ENCODE measurements at places on chromosomes 16 and 17. TPM values are rescaled to one million over a fixed set of nuclear protein-coding genes. Genes with fewer than 3 reads are reported as not detected.

- no peak for DNase-seq
These were observed 36.5 kb upstream of the SBK1 start for GRCh38 chr16:28255838-28256237.

Gene CCL4L2
- 3.0 TPM for total RNA-seq

- DNase-seq, result no peak
These were observed 18.1 kb downstream of the KATNIP start for GRCh38 chr16:27568077-27568476.

Gene TBC1D3H
- not detected for total RNA-seq

DNA sequence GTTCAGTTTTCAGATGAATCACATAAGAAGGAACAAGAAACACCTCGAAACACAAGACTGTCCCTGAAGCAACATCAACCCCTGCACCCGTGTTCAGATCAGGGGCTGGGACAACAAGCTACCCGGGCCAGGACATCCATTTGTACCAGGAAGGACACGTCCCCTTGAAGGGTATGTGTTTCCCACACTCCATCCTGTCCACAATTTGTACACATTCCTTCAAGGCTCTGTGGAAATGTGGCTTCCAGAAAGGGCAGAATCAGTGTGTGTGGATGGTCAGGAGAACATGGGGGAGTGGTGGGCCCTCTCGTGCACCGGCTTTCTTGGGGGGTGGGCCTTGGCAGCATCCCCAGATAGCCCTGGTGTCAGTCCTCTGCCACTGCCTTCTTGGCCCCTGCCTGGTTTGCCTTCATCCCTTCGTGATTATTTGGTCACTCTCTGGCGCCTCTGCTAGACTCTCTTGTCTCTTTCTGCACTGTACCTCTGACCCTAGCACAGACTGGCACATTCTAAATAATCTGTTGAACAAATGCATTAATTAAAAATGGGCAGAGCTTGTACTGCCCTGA is 10.3 kb downstream of the KIFC3 start:
- DNase-seq, result no peak

Gene PIRT
- 1.1 TPM for total RNA-seq

Gene NPIPB2
- total RNA-seq, result 13.0 TPM

DNA sequence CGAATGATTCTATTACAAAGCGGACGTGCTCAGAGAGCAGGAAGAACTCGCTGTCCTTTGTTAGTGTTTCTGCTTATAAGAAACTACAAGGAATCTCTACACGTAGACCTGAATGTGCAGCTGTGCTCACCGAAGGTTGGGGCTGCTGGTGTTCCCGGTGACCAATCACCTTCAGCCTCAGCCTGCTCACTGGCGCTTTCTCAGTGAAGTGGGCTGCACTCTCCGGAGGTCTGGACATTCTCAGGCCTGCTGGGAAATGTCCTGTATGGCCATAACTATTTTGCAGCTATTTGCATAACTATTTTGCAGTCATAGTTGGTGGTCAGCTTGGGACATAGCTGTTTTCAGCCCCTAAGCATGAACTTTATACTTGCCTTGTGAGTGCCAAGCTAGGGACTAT is 9.7 kb upstream of the CIAO3 start:
- no peak for DNase-seq

GRCh38 chr17:50954641-50955121 is 88.5 kb upstream of the TOB1 start:
- no peak for DNase-seq

Gene KIAA0753
- 14.1 TPM for total RNA-seq

GRCh38 chr17:73943416-73944110 is 259.9 kb upstream of the RPL38 start:
- DNase-seq, result no peak

DNA sequence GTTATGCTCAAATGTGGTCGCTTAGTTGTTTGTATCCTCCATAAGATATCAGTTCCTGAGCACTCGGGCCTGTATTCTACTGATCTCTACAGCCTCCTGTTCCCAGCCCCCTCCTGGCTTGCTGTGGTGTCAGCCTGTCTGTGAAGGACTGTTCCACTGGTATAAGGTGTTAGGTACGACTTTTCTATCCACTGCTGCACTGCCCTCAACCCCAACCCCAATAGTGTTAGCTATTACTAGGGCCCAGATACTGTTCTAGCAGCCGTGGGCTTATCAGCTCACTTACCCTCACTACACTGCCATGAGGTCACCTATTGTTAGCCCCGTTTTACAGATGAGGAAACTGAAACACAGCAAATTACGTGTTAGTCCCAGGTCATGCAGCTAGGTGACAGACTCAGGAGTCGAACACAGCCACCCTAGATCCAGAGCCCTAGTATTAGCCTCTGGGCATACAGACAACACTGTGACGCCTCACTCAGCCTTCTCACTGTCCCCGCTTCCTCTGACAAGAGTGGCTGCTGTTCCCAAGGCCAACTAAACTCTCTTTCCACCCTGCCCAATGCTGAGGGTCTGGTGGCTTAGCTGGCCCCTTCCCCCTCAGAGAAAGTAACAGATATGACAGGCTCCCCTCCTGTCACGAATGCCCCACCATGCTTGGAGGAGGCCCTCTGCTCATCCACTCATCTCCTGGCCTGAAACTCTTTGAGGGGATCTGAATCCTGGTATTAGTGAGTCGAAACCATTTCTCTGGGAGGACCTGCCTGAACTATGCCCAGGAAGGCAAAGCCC is 25.6 kb upstream of the ZNF652 start:
- DNase-seq, result no peak

Gene NXPH3
- total RNA-seq, result 0.70 TPM

DNA sequence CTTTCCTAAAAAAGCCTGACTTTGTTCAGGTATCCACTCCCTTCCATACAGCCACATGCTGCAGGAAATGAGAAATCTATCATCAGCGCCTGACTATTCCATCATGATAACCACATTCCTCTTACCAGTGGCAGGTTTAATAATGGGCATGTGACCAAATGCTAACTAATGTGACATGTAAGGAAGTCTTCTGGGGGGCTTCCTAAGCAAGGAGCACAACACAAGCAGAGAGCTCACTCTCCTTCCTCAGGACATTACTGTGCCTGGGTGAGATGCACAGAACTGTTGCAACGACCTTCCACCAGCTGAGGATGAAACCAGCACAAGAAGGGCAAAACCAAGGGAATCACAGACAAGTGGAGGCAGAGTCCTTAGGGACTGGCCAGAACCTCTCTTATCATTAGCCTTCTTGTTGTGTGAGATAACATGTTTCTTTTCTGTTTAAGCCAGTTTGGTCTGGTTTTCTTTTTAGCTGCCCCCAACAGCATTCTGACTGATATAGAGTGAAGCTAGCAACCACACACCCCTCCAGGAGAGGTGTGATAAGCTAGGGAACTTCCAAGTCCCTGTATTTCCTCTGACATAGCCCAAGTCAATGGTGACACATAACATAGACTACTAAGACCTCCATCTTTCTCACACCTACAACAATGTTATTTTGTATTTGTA is 16.9 kb downstream of the MYO1D start:
- DNase-seq, result no peak

Gene LRRC46
- 0.42 TPM for total RNA-seq

Gene GPR179
- 0.03 TPM for total RNA-seq

- DNase-seq, result no peak
These were observed 6.0 kb upstream of the BHLHA9 start for GRCh38 chr17:1264196-1264595.

Gene TBC1D3B
- total RNA-seq, result 8.9 TPM

Gene SHISA6
- total RNA-seq, result 0.53 TPM

DNA sequence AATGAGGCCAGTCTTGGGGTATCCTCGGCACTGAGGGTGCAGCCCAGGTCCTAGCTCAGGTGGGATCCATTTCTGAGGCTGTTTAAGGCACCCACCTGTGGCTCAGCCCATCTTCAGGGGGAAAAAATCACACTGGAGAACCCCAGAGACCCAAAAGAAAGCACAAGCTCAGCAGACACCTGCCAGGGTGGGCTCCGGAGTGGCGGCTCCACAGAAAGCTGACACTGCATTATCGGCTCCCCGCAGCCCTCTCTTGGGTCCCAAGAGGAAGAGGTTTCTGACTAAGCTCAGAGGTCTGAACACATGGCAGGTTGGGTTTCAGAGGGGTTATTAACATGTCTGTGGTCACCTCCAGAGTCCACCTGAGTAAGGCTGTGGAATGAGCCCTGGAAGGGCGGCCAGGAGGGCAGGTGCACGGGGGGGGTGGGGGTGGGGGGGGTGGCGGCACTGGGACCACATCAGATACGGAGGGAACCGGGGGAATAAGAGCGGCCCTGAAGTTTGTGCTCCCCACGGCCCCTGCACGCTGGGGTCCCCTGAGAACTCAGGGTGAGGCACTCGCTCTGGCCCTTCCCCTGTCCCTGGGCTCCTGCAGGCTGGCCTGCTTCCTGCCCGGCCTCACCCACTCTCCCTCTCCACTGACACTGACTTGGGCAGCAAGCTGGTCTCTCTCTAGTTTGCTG is 79.5 kb downstream of the TIMM22 start:
- no peak for DNase-seq

GRCh38 chr17:42059815-42060214 is 9.4 kb upstream of the C17orf113 start:
- no peak for DNase-seq

- no peak for DNase-seq
These were observed 3.8 kb downstream of the CIITA start for GRCh38 chr16:10880594-10881452.

DNA sequence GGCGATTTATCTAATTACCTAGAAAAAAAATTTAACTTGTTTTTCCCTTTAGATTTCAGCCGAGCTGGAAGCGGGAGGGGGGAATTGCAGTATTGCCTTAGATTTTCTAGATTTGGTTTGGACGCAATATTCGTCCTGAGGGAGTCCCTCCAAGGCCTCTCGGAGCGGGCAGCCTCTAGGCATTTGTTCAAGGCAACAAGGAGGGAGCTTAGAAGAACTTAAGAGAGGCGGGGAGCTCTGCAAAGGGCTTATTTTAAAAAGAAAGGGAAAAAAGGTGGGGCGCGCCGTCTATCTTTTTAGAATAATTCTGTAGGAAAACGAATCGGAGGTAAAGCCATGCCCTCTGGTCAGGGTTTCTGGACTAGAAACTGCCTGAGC is 407 bp upstream of the TMEM94 start:
- DNase-seq, result no peak

DNA sequence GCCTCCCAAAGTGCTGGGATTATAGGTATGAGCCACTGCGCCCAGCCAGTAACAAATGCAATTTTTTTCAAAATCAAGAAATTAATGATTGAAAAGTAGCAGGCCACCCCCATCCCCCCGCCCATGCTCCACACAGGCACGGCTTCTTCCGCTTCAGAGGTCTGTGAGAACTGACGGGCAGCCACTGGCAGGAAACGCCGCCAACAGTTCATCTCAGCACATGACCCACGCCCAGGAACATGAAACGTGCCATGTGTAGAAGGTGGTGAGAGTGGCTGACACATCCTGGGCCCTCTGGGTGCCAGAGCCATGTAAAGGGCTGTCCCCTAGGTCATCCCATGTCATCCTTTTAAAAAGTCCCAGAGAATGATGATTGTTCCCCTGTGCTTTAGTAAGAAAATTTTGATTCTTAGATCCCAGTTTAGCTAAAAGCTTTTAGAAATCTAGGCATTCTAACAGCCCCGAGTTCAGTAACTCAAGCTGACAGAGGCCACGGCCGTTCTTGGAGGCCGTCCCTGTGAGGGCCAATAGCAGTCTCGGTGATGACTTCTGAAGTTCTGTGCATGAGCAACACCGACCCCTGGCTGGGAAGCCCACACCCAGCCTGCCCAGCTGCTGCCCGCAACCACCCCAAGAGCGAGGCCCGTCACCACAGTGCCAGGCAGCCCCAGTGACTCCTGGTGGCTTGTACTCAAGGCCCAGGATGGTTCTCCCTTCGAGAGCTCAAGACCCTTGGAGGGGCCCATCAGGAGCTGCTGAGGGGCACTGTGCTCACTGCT is 52.1 kb downstream of the KLHDC4 start:
- no peak for DNase-seq

DNA sequence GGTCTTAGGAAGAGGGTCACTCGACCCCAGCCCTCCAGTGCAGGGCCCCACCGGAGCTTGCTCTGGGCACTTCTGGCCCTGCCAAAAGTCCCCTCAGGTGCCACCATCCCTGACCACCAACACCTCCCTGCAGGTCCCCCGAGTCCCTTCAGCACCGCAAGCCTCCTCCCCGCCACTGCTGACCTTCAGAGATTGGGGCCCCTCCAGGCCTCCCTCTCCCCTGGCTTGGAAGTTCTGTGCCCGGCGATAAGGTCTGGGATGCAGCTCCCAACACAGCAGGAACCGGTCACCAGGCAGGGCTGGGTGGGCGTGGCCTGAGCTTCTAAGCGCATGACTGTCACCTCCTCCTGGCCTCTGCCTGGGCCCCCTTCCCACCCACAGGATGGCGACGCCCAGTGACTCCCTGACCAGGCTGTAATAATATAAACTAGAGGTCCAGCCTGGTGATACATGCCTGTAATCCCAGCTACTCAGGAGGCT is 11.2 kb downstream of the PIEZO1 start:
- peak; percentile 72 for DNase-seq

- no peak for DNase-seq
These were observed 9.5 kb downstream of the EXOC7 start for GRCh38 chr17:76094046-76094445.

DNA sequence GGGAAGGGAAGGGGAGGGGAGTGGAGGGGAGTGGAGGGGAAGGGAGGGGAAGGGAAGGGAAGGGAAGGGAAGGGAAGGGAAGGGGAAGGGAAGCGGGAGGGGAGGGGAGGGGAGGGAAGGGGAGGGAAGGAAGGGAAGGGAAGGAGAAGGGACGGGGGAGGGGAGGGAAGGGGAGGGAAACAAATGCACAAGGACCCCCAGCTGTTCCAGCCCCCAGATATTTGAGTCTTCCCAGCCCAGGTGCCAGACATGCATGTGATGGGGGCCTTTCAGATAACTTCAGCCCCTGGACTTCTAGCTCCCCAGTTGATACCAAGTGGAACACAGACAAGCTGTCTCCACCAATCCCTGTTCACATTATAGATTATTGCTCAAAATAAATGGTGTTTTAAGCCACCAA is 14.7 kb upstream of the KDM8 start:
- no peak for DNase-seq

DNA sequence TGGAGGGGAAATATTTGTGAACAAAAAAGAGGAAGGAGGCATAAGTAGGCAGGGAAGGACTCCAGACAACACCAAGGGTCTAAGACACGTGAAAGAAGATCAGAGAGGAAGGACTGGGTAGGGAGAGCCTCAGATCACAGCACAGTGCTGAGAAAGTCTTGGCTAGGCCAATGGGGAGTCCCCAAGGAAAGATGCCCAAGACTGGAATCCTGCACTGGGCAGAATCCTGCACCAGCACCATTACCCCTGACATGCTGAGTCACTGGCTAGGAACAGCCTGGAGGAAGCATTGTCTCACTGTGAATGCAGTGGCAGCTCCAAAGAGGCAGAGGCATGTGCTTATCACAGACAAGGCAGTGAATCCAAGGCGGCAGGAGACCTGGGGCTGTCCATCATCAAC is 19.2 kb downstream of the CLEC19A start:
- DNase-seq, result no peak

DNA sequence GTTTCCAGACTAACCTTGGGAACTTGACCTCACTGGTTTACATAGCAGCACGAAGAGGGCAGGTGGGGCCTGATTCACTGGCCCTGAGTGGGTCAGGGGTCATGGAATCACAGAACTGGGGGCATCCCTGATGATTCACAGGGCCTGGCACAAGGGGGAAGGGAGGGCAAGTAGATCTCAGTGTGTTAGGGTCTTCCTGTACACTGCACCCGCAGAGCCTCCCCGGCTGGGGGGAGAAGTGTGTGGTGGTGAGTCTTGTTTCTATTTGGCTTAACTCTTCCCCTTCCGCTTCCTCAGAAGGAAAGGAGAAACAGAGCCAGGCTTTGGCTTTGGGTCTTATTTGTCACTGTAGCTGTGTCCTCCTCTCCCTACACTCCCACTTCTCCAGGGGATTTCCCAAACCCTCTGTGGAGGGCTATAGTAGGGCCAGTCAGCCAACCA is 3.7 kb downstream of the STARD3 start:
- no peak for DNase-seq

- no peak for DNase-seq
These were observed 27.2 kb downstream of the SNX20 start for GRCh38 chr16:50653633-50654519.

Gene ARHGAP44
- 44.4 TPM for total RNA-seq
